ENCODE measurements at places on chromosomes 5 and 9.

- no peak for DNase-seq
These were observed 37.7 kb downstream of the TSSK1B start for GRCh38 chr5:113397046-113397445.

GRCh38 chr9:40928803-40929487 is 199.5 kb downstream of the FOXD4L6 start:
- DNase-seq: no peak

DNA sequence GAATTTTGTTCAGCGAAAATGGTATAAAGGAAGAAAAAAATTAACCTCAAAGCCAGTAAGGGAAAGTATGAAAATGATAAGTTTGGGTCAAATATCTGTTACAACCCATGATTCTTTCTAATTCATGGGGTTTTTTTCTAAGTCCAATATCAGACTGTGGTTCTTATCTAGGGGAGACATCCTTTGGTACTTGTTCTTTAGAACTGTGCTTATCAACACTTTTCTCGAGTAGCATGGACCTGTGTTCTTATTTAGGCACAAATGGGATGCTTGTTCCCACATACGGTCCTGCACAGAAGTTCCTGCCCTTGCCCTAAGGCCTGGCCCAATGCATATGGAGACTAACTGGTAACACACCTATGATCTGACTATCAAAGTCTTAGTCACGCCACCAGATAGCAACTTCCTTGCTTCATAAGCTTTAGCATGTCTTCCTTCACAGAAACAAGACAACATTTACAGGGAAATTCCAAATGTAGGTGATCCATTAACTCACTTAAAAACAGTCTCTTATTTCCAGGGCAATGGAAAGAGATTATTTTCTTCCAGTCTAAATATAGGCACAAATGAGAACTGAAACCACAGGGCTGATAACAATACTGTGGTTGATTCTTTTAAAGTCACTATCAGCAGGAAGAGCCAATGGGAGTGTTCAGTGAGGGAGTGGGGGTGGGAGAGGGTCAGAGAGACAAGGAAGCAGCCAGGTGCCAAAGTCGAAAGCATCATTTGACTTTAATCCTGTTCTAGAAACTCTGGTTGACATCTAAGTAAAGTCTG is 268.8 kb upstream of the ANKRD55 start:
- DNase-seq: no peak

- DNase-seq: no peak
These were observed 60.6 kb upstream of the TRPC7 start for GRCh38 chr5:136425921-136426320.
